ENCODE measurements at places on chromosomes 7 and 10.

- no peak for DNase-seq
Measured at GRCh38 chr7:148436571-148436970, 154.0 kb upstream of the C7orf33 start.

DNA sequence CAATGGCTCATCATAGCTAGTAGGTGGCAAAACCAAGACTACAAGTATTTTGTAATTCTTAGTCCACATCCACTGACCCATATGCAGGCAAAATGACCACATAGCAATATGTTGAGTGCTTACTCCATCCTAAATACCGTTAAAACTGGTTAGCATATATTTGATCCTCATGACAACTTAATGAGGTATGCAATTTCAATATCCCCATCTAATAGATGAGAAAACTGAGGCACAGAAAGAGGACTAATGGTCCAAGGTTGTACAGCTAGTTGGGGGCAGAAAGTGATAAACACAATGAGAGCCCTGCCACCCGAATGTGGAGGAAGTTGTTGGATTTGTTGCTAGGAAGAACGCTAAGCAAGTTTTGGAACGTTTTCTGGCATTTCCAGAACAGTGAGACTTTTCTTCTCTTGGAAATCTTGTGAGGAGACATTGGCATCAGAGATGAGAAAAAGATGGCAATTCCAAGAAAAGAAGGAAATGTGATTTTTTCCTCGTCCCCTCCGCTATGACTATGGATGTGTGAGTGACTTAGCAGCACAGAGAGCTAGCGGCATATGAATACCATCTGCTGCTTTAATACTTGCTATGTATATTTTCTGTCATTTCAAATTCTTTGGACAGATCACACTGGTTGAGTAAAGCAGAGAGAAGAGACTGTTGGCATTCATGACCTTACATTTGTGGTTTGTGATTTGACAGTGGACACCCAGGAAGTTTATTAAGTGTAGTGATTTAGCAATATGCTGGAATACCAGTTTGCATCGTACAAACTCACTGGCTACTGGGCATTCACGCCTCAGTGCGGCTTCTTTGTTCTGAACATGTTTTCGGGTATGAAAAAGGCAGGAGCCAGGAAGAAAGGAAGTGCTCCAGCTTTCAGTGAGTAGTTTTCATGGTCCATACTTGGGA is 51.5 kb downstream of the NRCAM start:
- no peak for DNase-seq

DNA sequence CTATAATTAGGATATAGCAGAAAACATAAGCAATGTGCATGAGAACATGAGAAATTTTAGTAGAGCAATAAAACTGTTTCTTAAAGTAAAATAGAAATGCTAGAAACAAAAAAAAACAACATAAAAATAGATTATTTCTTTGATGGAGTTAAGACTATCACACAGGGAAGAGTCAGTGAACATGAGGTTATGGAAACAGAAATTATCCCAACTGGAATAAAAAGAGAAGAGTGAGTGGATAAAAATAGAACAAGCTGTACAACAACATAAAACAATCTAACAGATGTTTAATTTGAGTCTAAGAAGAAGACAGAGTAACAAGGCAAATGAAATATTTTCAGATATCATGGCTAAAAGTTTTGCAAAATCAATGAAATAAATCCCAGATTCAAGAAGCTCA is 7.5 kb upstream of the OR6B1 start:
- no peak for DNase-seq

DNA sequence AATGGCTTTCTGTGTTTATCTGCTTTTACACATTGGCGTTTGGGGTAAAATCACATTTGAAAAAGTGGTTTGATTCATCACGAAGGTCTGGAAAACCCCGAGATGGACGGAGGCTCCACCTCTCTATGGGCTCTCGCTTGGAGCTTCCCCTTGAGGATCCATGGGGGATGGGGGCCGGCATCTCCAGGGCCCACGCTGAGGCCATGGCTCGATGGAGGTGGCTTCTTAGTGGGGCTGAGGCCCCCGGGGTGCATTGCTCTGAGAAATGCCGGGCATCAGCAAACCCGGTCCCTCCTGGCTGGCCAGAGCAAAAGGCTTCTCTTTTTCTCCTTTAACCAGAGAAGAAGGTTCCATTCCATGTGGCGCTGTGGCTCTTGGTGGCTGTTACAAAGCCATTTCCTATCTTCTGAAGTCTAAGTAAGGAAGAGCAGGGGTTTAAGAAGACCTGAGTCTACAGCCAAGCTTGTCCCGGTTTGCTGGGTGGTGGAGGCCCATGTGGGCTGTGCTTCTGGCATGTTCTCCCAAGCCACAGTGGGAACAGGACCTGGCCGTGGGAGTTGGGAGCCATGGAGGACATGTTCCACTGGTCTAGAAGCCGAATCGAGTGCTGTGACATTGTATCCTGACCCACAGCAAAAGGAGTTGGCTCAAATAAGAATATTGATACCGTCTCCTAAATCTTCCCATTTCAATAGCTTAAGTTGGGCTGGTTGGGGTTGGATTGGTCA is 243.5 kb upstream of the PITRM1 start:
- no peak for DNase-seq

- DNase-seq: no peak
Measured at GRCh38 chr7:143387156-143387975, 6.2 kb downstream of the ZYX start.
